ENCODE measurements at places on chromosomes 12 and 14.

DNA sequence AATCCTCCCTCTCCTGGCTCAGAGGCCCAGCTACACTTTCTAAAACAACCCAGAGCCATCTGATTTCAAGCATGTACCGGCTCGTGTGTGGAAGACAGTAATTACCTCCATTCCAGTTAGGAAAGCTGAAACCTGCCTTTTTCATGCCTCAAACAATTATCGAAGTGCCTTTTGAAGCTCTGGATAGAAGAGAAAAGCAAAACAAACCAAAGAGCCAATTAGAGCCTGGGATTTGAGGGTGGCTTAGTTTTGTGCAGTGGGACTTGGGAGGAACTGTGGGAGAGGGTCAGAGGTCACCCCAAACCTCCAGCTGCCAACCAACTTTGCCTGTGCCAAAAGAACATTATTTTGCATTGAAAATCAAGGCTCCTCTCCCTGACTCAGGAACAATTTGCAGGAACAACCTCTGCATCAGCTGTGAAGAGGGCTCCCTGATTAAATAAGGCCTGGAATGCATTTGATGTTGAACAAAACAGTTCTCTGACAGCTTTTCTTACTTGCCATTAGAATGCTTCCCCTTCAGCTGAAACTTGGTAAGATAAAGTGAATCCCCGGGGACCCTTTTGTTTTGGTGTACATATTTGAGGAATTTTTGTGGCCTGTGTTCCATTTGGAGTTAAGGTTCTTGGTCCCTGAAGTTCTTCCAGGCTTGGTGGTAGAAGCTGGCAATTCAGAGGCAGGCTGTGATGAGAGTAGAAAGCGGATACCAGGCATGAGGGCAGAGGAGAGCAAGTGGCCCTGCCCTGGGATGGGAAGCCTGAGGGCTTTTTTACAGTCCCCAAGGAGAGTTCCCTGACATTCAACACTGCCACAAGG lies 270.1 kb downstream of the ZFP36L1 start:
- DNase-seq, result no peak

GRCh38 chr14:35284506-35284905 lies 7.7 kb upstream of the PSMA6 start:
- no peak for DNase-seq

DNA sequence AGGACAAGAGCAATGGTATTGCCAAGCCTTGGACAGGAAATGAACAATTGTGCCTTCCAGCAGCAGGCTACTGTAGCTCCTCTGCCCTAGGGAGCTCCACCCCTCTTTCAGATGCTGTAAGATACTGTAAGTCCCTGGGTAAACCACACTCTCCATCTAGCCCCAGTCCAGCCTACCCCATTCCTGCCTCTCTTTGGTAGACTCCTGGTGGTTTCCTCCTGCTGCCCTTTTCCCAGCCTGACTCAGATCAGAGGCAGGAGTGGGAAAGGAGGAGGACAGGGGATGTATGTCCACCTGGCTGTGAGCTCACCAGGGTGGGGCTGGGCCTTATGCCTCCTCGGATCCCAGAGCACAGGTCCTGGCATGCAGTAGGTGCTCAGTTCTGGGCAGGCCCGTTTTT lies 174.6 kb downstream of the ESRRB start:
- no peak for DNase-seq

DNA sequence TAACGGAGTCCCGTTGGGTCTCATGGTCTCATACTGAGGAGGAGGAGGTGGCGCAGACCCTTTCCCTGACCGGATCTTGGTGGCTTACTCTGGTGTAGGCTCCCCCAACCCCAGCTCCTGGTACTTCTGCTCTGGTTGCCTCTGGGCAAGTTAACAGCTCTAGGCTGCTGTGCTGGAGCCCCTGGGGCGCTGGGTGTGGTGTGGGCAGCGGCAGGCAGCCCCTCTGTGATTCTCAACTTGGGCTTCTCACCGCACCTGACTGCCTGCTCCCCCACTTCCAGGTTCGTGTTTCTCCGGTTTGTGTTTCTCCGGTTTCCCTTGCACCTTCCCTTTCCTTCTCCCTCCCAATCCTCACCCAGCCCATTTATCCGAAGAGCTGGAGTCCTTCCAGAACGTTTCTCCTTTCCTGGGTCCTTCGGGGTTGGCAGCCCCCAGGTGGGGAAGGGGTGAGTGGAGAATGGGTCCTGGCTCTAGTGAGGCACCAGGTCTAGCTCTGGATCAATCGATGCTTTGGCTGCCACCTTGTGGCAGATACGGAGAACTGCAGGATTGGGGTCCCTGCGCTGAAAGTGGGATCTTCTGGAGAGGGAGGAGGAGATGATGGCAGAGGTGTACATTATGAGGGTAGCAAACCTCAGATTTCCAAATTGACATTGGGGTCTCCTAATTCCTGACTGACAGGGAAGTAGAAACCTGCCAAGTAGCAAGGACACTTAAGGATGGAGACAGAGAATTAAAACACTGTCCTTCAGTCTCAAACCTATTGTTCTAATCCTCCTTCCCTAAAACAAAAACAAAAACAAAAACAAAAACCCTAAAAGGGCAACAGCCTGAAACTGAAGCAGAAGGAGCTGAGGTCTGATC lies 8.3 kb downstream of the CISTR start:
- DNase-seq, result peak; percentile 51

- no peak for DNase-seq
Measured at GRCh38 chr12:124233846-124234640, 60.9 kb upstream of the RFLNA start.

- peak; percentile 83 for DNase-seq
Measured at GRCh38 chr12:111406474-111407376, 1.0 kb downstream of the SH2B3 start.

DNA sequence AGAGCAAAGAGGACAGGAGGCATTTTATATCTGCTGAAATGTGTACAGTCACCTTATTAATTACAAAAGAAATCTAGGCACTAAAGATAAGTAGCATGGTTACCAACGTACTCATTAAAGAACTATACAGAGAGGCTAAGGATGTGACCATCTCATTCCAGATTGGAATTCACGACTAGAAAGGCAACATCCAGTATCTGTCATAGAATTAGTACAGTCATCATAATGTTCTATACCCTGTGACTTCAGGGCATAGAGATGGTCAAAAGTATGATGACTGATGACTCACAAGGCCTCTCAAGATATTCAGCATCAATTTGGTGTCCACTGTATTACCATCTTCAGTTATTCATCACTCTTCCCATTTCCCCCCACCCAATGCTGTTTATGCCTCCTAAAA lies 144.0 kb upstream of the PLEKHG7 start:
- no peak for DNase-seq

DNA sequence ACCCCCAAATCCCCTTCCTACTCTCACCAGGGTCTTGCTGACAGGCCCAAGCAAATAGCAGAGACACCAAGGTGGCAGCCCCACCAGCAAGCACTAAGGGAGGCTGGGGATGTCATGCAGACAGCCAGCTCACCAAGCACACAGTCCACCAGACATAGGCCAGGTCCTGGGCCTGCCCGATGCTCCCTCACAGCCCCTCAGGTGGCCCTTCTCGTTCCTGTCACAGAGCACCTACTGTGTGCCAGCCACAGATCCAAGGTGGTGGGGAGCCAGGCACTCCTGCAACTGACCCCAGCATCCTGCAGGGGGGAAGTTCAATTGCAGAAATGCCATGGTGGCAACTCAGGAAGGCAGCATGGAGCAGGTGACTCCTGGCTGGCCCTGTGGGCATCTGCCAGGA lies 60.5 kb upstream of the PNMA1 start:
- no peak for DNase-seq

DNA sequence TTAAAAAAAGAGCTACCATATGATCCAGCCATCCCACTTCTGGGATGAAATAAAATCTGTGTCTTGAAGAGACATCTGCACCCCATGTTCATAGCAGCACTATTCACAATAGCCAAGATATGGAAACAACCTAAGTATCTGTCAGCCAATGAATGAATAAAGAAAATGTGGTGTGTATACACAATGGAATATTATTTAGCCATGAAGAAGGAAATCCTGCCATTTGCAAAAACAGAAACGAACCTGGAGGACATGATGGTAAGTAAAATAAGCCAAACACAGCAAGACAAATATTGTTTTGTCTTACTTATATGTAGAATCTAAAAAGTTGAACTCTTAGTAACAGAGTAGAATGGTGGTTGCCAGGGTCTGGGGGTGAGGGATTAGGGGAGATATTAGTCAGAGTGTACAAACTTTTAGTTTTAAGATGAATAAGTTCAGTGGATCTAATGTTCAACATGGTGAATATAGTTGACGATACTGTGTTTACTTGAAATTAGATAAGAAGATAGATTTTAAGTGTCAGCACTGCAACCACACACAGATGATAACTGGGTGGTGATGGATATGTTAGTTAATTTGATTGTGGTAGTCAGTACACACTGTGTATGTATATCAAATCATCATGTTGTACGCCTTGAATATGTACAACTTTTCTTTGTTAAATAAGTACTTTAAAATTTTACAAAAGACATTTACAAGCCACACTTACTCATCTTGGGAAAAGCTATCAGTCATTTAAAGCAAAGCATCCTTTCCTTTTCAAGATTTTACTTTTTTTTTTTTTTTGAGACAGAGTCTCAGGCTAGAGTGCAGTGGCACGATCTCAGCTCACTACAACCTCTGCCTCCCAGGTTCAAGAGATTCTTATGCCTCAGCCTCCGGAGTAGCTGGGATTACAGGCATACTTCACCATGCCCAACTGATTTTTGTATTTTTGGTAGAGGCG lies 89.9 kb downstream of the BICD1 start:
- DNase-seq, result no peak

All from upper lobe of left lung (tissue), 6 donors.